ENCODE measurements at places on chromosomes 12 and 14.

DNA sequence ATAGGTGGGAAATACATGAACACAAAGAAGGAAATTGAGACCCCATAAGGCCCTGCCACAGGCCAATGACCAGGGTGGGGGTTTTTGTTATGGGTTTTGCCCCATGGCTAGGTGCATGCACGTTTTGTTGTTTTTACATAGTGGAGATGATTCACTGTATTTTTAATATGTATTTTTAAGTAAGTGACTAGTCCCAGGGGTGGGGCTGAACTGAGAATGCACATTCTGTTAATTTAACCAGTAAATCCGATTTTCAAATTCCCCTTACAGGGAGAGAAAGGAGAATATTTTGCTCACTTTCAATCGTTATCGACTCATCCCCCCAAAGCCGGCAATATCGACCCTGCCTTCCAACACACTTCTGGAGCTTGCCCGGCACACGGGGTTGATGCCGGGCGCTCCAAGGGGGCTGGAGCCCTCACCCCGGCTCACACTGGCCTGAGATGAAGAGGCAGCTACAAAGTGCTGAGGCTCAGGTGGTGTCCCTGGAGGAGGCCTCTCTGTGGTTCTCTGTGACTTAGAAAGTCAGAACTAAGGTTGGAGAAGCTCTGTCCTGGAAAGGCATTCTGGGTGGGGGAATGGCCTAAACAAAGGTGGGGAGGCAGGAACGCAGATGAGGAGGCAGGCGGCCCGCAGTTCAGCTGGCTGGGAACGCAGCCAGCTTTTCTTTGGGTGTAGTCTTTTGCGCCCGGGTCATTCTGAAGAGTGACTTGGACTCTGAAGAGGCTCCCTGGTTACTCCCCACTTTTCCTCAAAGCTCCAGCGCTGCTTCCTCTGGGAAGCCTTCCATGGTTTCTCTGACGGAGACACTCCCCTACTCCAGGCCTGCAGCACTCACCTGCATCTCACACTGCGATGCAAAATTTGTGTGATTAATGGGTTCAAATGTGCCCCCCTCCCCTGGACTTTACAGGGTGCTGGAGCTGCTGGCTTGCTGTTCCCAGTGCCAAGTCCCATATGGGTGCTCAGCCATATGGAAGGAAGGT, 50.7 kb upstream of the DLK1 start:
- no peaks in the 10 kb centered on the region for H3K4me1 ChIP-seq
- no peak for DNase-seq
- no peak overlapping the region for H3K27ac ChIP-seq

DNA sequence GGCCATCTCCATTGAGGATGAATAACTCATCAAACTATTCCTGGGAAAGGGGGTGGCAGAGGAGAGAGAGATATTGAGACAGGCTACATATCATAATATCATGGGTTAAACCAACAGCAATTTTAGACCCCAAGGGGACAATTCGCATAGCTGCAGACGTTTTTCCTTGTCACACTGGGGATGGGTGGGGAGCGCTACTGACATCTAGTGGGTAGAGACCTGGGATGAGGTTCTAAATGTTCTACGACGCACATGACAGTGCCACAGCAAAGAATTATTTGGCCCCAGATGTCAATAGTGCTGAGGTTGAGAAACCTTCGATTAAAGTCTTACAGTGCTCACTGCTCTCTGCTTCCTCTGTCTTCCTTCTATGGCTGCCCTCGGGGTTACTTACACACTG, 425.6 kb downstream of the NRXN3 start:
- H3K4me1 ChIP-seq = no peaks in the 10 kb centered on the region
- no peak overlapping the region for H3K4me3 ChIP-seq
- H3K27me3 ChIP-seq = peaks cover 4% of the 10 kb centered on the region
- DNase-seq = no peak

DNA sequence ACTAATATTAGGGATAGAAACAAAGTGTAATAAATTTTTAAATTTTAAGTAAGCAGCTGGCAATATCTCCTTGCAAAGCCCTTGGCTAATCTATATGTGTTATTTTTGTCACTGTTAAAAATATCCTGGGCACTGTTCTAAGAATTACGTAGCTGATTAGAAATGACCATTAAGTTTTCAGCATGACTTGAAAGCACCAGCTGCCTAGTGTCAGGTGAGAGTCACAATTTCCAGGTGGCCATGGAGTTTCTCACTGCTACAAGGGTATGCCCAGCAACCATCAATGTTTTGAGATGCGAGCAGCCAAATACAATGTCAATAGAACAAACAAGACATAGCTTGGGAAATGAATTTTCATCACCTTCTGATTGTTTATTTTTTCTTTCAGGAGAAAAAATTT, 23.3 kb upstream of the GYS2 start:
- DNase-seq = no peak
- no peaks in the 10 kb centered on the region for H3K27me3 ChIP-seq
- H3K27ac ChIP-seq = no peak overlapping the region
- no peak overlapping the region for H3K4me3 ChIP-seq
- peaks cover 6% of the 10 kb centered on the region for H3K4me1 ChIP-seq
- peaks cover 48% of the 10 kb centered on the region for H3K36me3 ChIP-seq

GRCh38 chr12:125006365-125006764, 12.9 kb downstream of the BRI3BP start:
- H3K27me3 ChIP-seq = no peaks in the 10 kb centered on the region
- H3K4me3 ChIP-seq = no peak overlapping the region
- H3K36me3 ChIP-seq = peaks cover 13% of the 10 kb centered on the region
- DNase-seq = no peak

DNA sequence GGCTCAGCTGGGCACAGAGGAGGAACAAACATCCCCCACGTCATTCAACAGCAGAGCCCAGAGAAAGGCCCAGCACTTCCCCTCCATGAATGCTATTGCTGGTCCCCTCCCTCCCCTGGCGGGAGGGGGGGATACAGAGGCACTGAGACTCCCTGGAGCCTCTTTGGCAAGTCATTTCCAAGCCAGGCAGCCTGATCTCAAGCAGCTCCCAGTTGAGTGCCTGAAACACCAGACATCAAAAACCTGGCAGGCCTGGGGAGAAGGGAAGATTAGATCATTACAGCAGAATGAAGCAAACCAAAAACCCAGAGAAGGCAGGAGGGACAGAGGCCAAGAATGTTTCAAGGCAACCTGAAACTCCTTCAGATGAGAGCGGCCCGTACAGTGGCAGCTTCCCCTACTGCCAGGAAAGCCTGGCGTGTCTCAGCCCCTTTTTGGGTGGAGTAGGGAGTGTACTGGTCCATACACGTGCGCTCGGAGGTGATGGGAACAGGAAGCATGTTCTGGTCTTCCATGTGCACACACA, 92.1 kb downstream of the LRRC74A start:
- H3K4me3 ChIP-seq = no peak overlapping the region
- H3K4me1 ChIP-seq = peaks cover 79% of the 10 kb centered on the region
- H3K27me3 ChIP-seq = peaks cover 21% of the 10 kb centered on the region
- no peak overlapping the region for H3K27ac ChIP-seq
- DNase-seq = no peak
- no peaks in the 10 kb centered on the region for H3K36me3 ChIP-seq

GRCh38 chr12:30525171-30525570, 170.5 kb downstream of the IPO8 start:
- no peaks in the 10 kb centered on the region for H3K4me1 ChIP-seq
- DNase-seq = no peak
- H3K27me3 ChIP-seq = no peaks in the 10 kb centered on the region
- no peaks in the 10 kb centered on the region for H3K36me3 ChIP-seq
- H3K4me3 ChIP-seq = no peak overlapping the region
- H3K27ac ChIP-seq = no peak overlapping the region

DNA sequence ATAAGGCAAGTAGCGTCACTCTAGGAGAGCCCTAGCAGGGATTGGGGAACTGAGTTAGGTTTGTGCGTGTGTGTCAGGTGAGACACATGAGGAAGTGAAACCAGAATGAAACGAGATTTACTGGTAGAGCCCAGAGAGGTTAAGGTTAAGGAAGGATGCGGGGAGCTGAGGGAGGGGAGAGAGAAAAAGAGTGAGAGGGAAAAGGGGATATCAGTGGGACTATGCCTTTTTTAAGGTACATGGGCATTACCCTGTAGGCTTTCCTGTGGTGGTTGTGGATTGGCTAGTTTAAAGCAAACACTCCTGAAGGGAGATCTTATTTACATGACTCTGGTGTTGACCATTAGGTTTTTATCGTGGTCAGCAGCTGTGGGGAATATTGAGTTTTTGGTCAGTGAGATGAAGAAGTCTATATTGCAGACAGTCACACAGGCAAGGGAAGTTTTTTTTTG, 13.9 kb downstream of the ZDHHC17 start:
- peaks cover 19% of the 10 kb centered on the region for H3K4me1 ChIP-seq
- no peak overlapping the region for H3K4me3 ChIP-seq
- peaks cover 33% of the 10 kb centered on the region for H3K36me3 ChIP-seq

DNA sequence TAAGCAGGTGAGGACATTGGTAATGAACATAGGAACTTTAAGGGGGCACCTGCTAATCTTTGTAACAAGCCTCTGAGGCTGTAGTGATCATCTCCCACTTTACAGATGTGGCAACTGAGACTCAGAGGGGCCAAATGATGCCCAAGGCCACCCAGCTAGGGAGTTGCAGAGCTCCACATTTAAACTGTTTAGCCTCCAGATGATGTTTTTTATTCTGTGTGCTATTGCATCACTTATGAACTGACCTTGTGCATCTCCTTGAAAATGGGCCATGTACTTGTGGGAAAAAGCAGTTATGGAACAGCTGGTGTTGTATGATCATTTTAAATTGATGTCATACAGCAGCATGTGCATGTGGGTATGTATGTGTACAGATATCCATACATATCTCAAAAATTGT, 41.4 kb downstream of the TPCN1 start:
- H3K4me1 ChIP-seq = peaks cover 60% of the 10 kb centered on the region
- H3K27me3 ChIP-seq = no peaks in the 10 kb centered on the region
- H3K27ac ChIP-seq = peak overlapping the region; percentile 89

- no peak for DNase-seq
- no peak overlapping the region for H3K4me3 ChIP-seq
- H3K27me3 ChIP-seq = peaks cover 10% of the 10 kb centered on the region
Observed at GRCh38 chr12:116450406-116450910, 108.7 kb upstream of the MAP1LC3B2 start.

DNA sequence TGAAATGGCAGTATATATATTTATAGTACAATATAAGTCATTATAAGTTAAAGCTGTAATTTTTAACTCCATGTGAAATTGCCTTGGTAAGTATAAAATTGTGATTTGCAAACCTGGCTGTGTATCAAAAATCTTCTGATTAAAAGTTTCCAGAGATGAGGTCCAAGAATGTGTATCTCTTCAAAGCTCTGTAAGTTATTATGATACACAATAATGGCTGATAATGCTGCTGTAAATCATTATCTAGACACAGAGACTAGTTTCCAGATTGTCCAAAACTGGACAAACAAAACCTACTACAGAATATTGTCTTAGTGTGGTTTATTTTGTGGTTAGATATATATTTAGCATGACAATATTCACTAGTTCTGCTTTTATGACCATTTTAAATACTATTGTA, 514.8 kb downstream of the SLC6A15 start:
- no peaks in the 10 kb centered on the region for H3K36me3 ChIP-seq
- H3K27me3 ChIP-seq = no peaks in the 10 kb centered on the region
- H3K4me3 ChIP-seq = no peak overlapping the region
- DNase-seq = no peak
- H3K27ac ChIP-seq = no peak overlapping the region

GRCh38 chr12:50765095-50765911, 1.4 kb downstream of the ATF1 start:
- peak overlapping the region; percentile 97 for H3K27ac ChIP-seq
- H3K36me3 ChIP-seq = peaks cover 19% of the 10 kb centered on the region
- peak overlapping the region; percentile 91 for H3K4me3 ChIP-seq
- peaks cover 5% of the 10 kb centered on the region for H3K27me3 ChIP-seq

GRCh38 chr12:27652174-27652763, 44.0 kb upstream of the REP15 start:
- no peaks in the 10 kb centered on the region for H3K36me3 ChIP-seq
- H3K27ac ChIP-seq = no peak overlapping the region
- no peaks in the 10 kb centered on the region for H3K27me3 ChIP-seq
- H3K4me3 ChIP-seq = no peak overlapping the region
- peak; percentile 38 for DNase-seq
- peaks cover 10% of the 10 kb centered on the region for H3K4me1 ChIP-seq

GRCh38 chr14:104985675-104986486, at the start of gene CLBA1:
CLBA1 (plus strand) TSS chr14:104985788; CDS start chr14:104986432, 644 bp downstream.
- peaks cover 13% of the 10 kb centered on the region for H3K4me1 ChIP-seq
- peaks cover 40% of the 10 kb centered on the region for H3K27me3 ChIP-seq
- DNase-seq = peak; percentile 91
- no peaks in the 10 kb centered on the region for H3K36me3 ChIP-seq

- no peak for DNase-seq
- no peak overlapping the region for H3K27ac ChIP-seq
- no peaks in the 10 kb centered on the region for H3K36me3 ChIP-seq
- H3K27me3 ChIP-seq = peaks cover 30% of the 10 kb centered on the region
Observed at GRCh38 chr12:7180685-7181084, 8.8 kb upstream of the PEX5 start.

DNA sequence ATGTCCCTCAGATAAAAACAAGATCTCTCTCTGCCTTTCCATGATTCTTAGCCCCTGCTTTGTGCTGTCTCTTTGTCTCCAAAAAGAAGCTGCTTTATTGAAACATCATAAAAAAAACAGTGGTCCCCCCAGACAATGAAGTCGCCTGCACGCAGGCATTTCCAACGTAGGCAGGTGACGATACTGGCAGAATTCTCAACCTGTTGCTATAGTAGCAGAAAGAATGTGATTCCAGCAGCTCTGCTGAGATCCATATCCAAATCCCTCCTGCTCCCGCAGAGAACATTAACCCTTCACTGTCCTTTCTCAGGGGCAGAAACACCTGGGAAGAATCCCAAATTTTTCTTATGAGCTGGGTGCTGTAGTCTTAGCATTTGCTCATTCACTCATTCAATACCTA, 84.8 kb downstream of the STON2 start:
- H3K4me3 ChIP-seq = no peak overlapping the region
- no peaks in the 10 kb centered on the region for H3K27me3 ChIP-seq

DNA sequence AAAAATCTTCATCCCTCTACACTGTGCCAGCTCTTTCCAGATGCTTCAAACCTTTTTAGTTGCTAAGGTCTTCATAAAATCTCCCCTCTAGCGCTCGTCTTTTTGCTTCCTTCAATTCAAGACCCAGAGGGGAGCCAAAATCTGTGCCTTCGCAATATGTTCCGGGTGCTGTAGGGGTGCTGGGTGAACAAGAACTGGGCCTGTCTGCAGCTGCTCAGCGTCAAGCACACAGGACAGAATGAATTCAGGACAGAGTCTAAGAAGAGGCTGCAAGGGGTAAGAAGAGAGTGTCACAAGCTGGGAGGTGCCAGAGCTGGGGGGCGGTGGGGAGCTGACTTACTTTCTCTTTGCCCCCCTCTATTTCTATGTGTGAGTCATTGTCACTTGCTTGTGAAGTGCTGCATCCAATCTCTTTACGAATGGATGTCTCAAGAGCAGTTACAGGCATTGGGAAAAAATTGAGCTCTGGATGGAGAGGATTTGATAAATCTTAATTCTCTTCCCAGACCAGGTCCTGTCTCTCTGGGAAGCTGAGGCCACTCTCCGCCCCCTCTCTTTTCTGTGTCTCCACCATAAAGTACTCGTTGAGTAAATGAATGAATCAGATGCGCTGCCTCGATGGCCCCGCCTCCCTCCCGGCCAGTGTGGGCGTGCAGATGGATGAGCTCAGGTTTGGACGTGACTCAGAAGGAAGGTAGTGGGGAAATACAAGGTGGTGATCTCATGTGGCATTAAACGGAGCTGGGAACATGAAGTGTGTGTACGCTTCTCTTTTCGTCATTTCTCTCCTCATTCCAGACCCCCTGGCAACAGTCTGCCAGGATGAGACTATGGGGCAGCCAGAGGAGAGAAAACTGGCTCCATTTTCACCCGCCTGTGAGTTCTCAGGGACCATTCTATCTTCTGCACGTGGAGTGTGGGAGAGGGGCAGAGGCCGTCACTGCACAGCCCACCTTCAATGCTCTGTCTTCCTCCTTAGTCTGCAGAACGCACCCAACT, 91.3 kb downstream of the TSPAN9 start:
- no peaks in the 10 kb centered on the region for H3K36me3 ChIP-seq
- DNase-seq = no peak
- H3K27me3 ChIP-seq = peaks cover 12% of the 10 kb centered on the region
- H3K4me3 ChIP-seq = no peak overlapping the region
- no peak overlapping the region for H3K27ac ChIP-seq

All from activated naive CD4-positive, alpha-beta T cell treated with anti-CD3 and anti-CD28 coated beads, Interleukin-2, amount 10 ng/mL, durations not matched to agents 7 days and 5 days (primary cell).